ENCODE measurements at places on chromosomes 16 and 17. TPM values are rescaled to one million over a fixed set of nuclear protein-coding genes. Genes with fewer than 3 reads are reported as not detected.
A peak's percentile ranks its signal among the peaks of the same experiment; 100 is the strongest.

DNA sequence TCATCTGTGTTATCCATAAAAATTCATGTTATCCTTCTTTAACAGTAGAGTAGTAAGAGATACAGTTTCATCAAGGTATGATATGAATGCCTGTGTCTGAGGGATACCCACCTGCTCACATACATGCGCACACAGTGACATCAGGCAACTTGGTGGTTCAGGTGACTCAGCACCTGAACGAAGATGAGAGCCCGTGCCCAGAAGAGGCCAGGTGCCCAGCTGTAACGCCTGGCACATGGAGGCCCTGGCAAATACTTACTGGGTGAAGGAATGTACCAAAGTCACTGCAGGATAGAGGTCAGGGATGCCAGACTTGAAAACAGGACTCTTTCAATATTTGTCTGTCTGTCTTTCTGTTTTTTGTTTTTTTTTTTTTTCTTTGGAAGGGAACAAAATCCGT is 72.6 kb upstream of the LGALS9 start:
- no peak overlapping the region for H3K27ac ChIP-seq
- DNase-seq = no peak
- no peaks in the 10 kb centered on the region for H3K36me3 ChIP-seq
- no peak overlapping the region for H3K4me3 ChIP-seq
- no peaks in the 10 kb centered on the region for H3K27me3 ChIP-seq
- H3K4me1 ChIP-seq = peaks cover 10% of the 10 kb centered on the region

The CCDC154 gene
- not detected for total RNA-seq

GRCh38 chr17:36705283-36705795 is 104.0 kb downstream of the MRM1 start:
- no peaks in the 10 kb centered on the region for H3K4me1 ChIP-seq
- no peaks in the 10 kb centered on the region for H3K36me3 ChIP-seq
- DNase-seq = no peak
- H3K27ac ChIP-seq = no peak overlapping the region
- H3K27me3 ChIP-seq = peaks cover 10% of the 10 kb centered on the region

DNA sequence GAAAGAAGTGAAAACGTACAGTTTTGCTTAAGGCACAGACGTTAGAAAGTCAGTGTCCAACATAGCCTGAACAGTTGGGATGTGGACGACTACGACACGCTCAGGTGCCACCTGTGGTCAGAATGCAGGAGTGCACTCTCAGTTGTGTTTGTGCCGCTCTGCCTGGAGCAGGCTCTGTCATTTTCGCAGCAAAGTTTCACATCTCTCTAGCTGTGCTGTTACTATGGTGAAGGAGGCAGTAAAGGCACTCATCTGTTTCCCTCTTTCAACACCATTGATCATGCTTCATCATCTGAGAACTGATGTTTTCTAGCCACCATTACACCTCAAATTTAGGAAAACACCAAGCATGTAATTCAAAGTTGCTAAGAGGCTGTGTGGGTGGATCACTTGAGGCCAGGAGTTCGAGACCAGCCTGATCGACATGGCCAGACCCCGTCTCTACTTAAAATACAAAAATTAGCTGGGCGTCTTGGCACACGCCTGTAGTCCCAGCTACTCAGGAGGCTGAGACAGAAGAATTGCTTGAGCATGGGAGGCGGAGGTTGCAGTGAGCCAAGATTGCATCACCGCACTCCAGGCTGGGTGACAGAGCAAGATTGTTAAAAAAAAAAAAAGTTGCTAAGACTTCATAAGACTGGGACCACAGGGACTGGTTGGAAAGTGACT is 44.9 kb upstream of the DNAJA2 start:
- no peak overlapping the region for H3K27ac ChIP-seq
- H3K27me3 ChIP-seq = no peaks in the 10 kb centered on the region
- no peak overlapping the region for H3K4me3 ChIP-seq
- no peaks in the 10 kb centered on the region for H3K4me1 ChIP-seq

DNA sequence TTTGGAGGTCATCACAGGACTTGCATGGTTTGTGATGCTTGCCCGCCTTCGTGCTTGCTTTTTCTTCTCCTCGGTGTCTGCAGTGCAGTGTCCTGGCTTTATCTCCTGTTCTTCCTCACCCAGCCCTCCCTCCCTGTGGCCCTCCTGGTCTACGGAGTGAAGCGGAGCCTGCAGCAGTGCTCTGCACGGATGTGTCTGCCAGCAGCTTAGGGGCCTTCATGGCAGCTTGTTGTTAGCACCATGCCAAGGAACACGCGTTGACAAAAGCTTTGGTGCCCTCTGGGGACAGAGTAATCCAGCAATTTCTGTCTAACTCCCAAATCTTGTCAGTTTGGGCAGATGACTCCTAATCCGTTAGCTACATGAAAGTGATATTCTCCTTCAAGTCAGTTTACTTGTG is 9.9 kb downstream of the DHODH start:
- H3K27me3 ChIP-seq = no peaks in the 10 kb centered on the region
- peaks cover 18% of the 10 kb centered on the region for H3K4me1 ChIP-seq
- H3K36me3 ChIP-seq = no peaks in the 10 kb centered on the region
- DNase-seq = no peak

- no peak overlapping the region for H3K27ac ChIP-seq
- no peak for DNase-seq
- H3K36me3 ChIP-seq = no peaks in the 10 kb centered on the region
- no peak overlapping the region for H3K4me3 ChIP-seq
- H3K27me3 ChIP-seq = no peaks in the 10 kb centered on the region
Measured at GRCh38 chr16:56289416-56289815, 98.1 kb downstream of the GNAO1 start.

- H3K27ac ChIP-seq = peak overlapping the region; percentile 100
- H3K4me3 ChIP-seq = peak overlapping the region; percentile 100
- no peak for DNase-seq
Measured at GRCh38 chr17:62062302-62062701, 2.8 kb downstream of the MED13 start.

The KRTAP3-1 gene
- not detected for total RNA-seq

GRCh38 chr17:76686538-76687297 is 24.0 kb downstream of the MXRA7 start:
- no peak for DNase-seq
- H3K4me3 ChIP-seq = no peak overlapping the region
- no peaks in the 10 kb centered on the region for H3K36me3 ChIP-seq
- H3K4me1 ChIP-seq = peaks cover 34% of the 10 kb centered on the region
- H3K27me3 ChIP-seq = no peaks in the 10 kb centered on the region

The KRT39 gene
- total RNA-seq = not detected

DNA sequence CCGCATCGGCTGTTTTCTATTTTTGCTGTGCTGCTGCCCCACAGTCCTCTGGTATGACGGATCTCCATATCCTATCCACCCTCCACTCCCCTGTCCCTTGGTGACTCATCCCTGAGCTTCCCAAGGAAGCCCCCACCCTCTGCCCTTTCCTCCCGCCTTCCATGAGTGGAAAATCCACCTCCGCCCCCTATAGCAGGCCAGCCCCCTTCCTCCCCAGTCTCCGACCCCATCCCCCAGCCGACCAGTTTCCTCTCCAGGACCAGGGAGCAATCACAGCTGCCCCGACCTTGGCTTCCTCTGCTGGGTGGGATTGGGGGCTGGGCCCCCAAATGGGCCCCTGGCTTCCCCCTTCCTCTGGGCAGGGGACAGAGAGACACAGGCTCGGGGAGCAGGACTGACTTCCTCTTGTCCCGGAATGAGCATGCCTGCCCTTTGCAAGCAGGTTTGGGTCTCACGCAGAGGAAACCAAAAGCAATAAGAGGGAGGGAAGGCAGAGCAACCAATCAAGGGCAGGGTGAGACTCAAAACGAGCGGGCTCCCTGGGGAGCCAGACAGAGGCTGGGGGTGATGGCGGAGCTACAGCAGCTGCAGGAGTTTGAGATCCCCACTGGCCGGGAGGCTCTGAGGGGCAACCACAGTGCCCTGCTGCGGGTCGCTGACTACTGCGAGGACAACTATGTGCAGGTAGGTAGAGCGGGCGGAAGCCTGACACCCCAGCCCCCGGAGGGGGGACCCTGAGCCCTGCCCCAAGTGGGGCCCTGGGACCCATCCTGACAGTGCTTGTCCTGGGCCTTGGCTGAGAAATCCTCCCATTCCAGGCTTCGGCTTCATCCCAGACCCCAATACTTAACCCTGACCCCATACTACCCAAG is at the start of the genes ABI3 and GNGT2:
TSS of gene ABI3 (plus strand) at position 550 of the 872 bp plus-strand sequence. CDS start at position 568, 18 bp downstream.
TSS of gene GNGT2 (minus strand) at position 417 of the 872 bp plus-strand sequence. CDS start 3,152 bp downstream, outside the sequence.
- H3K27ac ChIP-seq = peak within 1 kb of the TSS; percentile 63
- no peak for DNase-seq
- H3K4me1 ChIP-seq = no peaks in the 10 kb centered on the region
- no peaks in the 10 kb centered on the region for H3K36me3 ChIP-seq
- H3K4me3 ChIP-seq = peak within 1 kb of the TSS; percentile 34
- H3K27me3 ChIP-seq = peaks cover 20% of the 10 kb centered on the region

DNA sequence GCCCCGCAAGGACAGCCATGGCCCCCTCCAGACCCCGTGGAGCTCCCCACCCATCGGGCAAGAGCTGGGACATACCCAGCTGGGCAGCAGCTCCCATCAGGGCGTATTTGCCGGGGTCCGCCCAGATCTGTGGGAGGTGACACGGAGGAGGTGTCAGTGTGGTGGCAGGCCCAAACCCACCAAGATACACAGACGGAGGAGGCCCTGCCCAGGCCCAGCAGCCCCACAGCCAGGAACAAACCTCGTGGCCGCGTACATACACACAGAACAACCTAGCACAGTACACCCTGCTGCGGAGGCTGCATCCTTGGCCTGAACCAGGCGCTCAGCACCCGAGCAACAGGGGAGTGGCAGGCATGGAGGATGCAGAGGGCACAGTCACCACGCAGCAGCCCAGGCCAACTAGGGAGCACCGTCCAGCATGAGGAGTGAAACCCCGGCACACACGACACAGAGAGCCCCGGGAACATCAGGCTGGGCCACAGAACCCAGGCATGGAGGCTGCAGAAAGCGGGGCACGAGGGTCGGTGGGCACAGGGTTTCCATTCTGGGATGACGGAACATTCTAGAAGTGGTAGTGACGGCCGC is 4.9 kb upstream of the CCDC154 start:
- no peak overlapping the region for H3K27ac ChIP-seq
- H3K4me3 ChIP-seq = no peak overlapping the region
- H3K27me3 ChIP-seq = no peaks in the 10 kb centered on the region
- H3K36me3 ChIP-seq = no peaks in the 10 kb centered on the region
- DNase-seq = no peak

DNA sequence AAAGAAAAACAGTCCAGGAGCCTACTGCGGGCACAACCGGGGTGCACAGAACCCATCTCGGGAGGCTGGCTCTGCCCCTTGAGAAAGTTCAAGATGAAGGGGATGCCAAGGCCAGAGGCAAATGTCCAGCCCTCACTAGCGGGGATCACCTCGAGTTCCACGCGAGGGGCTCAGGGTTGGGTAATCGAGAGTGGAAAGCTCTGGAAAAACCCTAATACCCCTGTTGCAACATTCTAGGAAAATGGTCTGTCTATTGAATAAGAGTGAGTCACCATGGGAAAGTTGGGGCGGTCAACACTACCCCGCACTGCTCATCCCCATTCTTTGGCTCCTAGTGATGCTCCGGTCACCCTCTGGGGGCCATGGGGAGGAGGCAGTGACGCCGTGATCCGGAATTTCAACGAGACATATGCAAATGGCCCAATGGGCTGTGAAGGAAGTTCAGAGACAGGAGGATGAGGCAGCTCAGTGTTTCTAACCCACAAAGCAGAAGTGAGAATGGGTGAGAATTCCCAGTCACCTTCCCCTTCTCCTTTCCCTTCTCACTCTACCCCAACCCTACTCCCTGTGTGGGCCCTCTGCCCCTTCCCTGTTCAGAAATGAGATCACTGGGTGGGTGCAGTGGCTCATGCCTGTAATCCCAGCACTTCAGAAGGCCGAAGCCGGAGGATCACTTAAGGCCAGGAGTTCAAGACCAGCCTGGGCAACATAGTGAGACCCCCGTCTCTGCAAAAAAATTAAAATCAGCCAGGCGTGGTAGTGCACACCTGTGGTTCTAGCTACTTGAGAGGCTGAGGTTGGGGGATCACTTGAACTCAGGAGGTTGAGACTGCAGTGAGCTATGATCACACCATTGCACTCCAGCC is 22.4 kb downstream of the SOCS3 start:
- no peaks in the 10 kb centered on the region for H3K27me3 ChIP-seq
- H3K4me1 ChIP-seq = peaks cover 10% of the 10 kb centered on the region
- no peak overlapping the region for H3K27ac ChIP-seq
- H3K4me3 ChIP-seq = no peak overlapping the region

- H3K4me3 ChIP-seq = peak overlapping the region; percentile 41
- no peaks in the 10 kb centered on the region for H3K27me3 ChIP-seq
- H3K4me1 ChIP-seq = peaks cover 71% of the 10 kb centered on the region
- DNase-seq = peak; percentile 98
Measured at GRCh38 chr16:53090591-53091411, 36.0 kb downstream of the CHD9 start.

The CCDC78 gene
- not detected for total RNA-seq

DNA sequence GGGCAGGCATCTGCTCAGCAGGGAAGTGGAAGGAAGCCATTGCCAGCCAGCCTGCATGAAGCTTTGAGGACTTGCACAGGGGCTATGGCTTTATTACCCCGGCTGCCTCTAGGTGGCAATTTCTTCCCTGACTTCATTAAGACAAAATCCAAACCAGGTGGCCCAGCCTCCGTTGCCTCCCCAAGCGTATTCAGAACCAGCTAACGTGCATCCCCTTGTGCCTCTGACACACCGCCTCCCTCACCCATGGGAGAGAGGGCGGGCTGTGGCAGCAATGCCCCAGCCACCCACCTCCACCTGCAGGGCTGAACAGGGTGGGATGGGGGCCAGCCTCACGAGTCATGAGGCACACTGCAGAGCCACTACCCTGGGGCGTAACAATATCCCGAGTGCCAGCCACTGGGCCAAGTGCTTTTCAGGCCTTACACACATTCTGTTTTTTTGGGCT is 6.8 kb downstream of the KIFC3 start:
- no peaks in the 10 kb centered on the region for H3K36me3 ChIP-seq
- H3K27ac ChIP-seq = peak overlapping the region; percentile 57
- no peaks in the 10 kb centered on the region for H3K27me3 ChIP-seq
- H3K4me3 ChIP-seq = no peak overlapping the region

DNA sequence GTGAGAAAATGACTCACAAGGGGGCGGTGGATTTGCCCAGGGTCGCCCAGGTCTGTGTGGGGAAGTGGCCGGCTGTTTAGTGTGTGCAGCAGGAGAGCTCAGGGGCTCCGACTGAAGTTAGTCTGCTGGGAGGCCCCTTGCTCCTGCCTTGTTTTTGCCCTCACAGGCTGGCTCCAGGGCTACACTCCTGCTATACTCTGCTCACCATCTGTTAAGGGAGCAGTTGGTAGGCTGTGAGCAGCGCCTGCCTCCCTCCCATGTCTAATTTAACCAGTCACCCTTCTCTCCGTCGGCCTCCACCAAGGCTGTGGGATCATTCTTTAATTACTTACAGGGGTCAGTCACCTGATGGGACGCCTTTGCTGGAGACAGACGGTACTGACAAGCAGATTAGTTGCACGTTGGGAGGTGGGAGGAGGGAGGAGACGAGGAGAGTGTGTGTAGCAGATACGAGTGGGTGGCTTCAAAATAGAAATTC is 35.5 kb downstream of the KSR1 start:
- H3K27me3 ChIP-seq = no peaks in the 10 kb centered on the region
- H3K4me1 ChIP-seq = peaks cover 26% of the 10 kb centered on the region
- H3K36me3 ChIP-seq = no peaks in the 10 kb centered on the region
- no peak overlapping the region for H3K4me3 ChIP-seq
